ENCODE measurements at places on chromosomes 1 and 21. TPM values are rescaled to one million over a fixed set of nuclear protein-coding genes. Genes with fewer than 3 reads are reported as not detected.

The LHX8 gene
- total RNA-seq, result not detected

The HPCAL4 gene
- total RNA-seq, result 2.0 TPM

The LAMB3 gene
- total RNA-seq, result 1.9 TPM

The C4BPB gene
- 3.1 TPM for total RNA-seq

- DNase-seq, result no peak
Observed at GRCh38 chr21:38120984-38121855, 135.6 kb upstream of the KCNJ15 start.

Measured in activated CD4-positive, alpha-beta T cell treated with anti-CD3 and anti-CD28 coated beads, Interleukin-2, amount 10 ng/mL, durations not matched to agents 7 days and 5 days (primary cell).